ENCODE measurements at places on chromosomes 16 and 17.

DNA sequence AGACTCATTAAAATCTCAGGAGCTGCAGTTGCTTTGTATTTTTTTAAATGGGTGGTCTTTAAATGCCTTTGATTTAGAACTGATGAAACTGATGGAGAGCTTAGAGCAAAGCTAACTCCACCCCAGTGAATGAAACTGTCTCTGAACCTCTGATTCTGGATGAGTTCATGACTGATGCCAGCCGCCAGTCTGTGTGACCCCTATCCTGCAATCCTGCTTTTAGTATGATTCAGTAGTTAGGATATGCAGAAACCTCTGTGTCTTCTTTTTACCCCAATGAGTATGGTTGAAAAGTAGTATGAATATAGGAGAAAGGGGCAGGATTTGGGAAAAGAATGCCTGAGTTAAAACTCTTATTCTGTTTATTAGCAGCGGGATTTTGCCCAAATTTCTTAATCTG, 12.3 kb upstream of the SALL1 start:
- no peak for DNase-seq

DNA sequence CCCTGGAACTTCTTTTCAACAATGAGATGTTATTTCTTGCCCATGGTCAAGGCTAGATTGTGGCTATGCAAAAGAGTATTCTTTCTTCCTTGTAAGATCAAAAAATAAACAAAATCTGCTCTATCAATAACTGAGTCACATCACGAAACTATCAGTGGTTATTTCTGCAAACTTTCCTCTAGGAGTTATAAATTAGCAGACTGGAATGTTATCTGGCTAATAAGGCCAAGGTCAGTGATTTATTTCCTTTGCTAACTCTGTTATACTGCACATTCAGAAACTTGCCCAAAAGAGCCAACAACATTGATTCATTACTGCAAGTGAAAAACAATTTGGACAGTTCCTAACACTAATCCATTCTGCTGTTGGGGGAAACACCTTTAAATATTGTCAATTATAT, 5.0 kb downstream of the ARL6IP1 start:
- no peak for DNase-seq

GRCh38 chr17:49239963-49240362, 9.4 kb upstream of the PHOSPHO1 start:
- DNase-seq, result no peak

- DNase-seq, result no peak
Measured at GRCh38 chr16:81657781-81658180, 121.3 kb upstream of the PLCG2 start.

DNA sequence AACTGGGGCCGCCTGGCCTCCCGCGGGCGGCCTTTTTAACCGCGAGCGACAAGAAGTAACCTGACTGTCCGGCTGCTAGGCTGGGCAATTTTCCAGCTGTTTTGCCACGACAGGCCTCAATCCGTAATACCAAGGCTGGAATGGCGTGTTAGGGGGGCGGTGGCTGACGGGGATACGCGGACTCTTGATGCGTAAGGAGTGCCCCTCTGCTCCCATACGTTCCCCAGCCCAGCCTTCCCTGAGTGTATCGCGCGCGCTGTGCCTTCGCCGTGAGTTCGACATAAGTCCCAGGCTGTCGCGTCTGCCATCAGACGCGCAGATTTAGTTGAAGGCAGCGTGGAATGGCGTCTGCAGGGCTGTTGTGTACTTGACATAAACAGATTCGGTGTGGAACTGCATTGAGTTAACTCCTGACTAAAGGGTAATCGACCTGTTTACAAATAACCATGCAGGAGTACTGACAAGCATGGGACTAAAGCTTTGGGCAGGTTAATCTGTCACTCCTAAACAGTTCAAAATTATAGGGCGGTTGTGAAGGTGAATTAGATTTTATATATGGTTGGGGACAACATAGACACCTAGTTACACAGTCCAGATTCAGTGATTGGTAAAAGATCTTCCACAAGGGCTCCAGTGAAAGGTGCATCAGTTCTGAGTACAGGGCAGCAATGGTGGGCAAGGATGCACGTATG, 16.6 kb upstream of the ERN1 start:
- peak; percentile 61 for DNase-seq

GRCh38 chr17:79438058-79438457, 172.8 kb downstream of the RBFOX3 start:
- no peak for DNase-seq

GRCh38 chr16:74216319-74216718, 80.3 kb upstream of the PSMD7 start:
- DNase-seq, result no peak

DNA sequence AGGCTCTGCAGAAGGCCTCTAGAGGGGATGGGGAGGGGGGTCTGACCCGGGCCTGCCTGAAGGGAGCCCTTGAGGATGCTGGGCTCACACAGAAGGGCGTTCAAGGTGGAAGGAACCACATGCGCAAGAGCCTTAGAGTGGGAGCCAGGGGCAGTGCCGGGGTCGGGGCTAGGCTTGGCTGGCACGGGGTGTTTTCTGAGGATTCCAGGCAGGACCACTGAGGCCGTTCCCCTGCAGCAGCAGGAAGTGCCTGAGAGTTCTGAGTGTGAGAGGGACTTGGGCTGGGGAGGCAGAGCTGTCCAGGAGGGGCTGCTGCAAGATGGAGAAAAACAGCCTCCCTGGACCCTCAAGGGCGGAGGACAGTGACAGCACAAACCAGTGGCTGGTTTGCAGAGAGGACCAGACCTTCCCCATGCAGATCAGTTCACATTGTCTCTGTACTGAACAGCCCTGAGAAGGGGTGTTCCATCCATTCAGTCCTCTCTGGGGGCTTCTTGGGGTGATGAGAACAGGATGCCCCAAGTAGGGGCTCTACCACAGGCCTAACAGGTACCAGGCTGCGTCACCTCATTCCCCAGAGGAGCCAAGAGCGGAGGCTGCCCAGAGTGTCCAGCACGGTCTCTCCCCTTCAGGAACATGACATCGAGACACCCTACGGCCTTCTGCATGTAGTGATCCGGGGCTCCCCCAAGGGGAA, 3.4 kb downstream of the NDRG4 start:
- no peak for DNase-seq

DNA sequence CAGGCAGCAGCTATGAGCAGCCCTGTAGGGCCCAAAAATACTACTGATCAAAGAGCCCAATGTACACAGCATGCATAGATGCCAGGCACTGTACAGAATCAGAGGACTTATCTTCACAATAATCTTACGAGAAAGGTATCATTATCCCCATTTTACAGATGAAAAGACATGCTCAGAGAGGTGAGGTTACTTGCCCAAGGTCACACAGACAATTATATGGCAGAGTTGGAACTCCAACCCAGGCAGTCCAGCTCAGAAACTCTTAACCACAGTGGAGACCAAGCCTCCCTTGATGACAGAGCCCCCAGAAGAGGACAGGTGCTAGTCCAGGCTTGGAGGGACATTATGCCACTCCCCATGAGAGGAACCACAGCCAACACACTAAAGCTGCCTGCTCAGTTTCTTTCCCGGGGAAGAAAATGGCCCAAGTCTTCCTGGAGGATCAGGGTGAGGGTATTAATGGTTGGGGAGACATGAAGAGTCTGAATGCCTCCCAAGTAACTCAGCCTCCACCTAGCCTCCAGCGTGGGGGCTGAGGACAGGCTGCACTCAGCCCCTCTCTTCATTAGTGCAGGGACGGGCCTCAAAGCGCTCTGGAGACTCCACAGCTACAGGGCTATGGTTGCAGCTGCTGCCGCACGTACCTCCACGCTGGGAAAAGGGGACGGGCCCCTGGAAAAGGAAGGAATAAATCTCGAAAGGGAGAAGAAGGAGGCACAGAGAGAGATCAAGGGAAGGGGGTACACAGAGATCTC, 826 bp downstream of the UNC119 start:
- no peak for DNase-seq

DNA sequence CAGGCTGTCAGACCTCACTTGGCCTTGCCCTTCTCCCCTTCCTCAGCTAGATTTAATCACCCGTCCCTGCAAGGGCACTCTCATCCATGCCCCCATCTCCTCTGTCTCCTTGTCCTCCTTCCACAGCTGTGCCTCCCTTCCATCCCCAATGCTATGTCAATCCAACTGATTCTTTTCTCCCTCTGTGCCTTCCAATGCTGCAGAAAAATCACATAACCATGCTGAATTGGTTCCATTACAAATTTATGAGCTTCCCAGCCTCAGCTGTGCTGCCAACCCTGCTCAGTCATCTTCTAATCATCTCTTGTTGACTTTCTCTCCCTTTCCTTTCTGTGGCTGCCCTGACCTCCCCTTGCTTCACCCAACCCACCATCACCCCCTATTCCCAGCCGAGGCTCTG, 56.3 kb upstream of the PIRT start:
- DNase-seq, result no peak

DNA sequence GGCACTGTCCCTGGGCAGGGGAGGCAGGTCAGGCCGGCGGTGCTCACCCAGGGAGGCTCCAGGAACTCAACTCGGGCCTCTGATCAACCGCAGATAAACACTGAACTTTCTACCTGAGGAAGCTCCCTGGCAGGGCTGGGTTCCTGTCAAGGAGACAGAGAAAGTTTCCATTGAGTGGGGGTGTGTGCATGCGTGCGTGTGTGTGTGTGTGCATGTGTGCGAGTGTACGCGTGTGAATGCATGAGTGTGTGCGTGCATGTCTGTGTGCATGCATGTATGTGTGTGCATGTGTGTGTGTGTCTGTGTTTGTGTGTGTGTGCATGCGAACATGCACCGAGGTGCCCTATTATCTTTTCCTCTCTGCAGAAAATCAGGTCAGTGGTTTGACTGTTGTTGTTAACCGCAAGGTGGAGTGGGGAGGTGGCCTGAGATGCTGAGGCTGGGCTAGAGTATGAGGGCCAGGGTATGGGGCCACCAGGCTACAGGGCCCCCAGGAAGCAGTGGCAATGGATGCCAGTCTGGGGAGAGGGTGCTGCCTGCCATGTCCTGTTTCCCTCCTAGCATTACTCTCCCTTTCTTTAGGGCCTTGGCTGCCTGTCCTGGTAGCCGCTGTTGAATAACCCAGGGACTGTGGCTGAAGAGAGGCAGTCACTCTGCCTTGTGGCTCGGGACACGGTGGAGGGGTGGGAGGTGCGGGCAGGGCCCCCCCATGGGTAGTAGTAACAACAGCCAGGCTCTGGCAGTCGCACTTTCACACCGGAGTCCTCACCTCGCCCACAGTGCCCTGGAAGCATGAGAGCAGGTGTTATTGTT, 24.0 kb downstream of the CCR7 start:
- DNase-seq, result peak; percentile 50

All from activated CD4-positive, CD25-positive, alpha-beta regulatory T cell treated with anti-CD3 and anti-CD28 coated beads, Interleukin-2, amount 50 U/mL, for 72 hours (primary cell).